RPMI7951 (cell line): ENCODE measurements at places on chromosomes 6 and 20.

GRCh38 chr20:58995461-58996225 is 11.4 kb downstream of the CTSZ start:
- no peak for DNase-seq

DNA sequence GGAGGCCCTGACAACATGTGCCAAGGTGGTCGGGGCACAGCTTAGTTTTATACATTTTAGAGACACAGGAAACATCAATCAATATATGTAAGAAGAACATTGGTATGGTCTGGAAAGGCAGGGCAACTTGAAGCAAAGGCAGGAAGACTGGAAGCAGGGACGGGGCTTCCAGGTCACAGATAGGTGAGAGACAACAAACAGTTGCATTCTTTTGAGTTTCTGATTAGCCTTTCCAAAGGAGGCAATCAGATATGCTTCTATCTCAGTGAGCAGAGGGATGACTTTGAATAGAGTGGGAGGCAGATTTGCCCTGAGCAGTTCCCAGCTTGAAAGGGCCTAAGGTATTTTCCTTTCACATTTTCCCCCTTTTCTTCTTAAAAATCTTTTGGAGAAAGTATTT is 311.0 kb upstream of the RGS17 start:
- no peak for DNase-seq

DNA sequence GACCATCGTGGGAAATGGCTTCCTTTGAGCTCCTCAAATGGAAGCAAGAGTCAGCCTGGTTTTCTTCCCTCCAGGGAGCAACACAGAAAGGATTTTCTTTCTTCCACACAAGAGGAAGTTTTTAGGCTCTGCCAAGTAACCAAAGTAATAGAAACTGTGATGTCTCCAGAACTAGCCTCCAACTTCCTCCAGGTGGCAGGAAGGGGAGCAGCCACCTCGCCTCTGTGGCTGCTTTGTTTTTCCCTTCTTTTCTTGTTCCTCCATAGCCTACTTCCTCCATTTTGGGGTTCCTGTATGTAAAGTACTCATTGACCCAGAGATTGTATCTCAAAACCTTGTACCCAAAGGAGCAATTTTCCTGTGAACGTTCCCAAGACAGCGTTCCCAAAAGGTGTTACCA is 32.7 kb upstream of the CCR6 start:
- DNase-seq, result no peak

GRCh38 chr6:337805-338368 is 45.6 kb downstream of the DUSP22 start:
- DNase-seq, result no peak

GRCh38 chr6:166924531-166924930 is 31.8 kb downstream of the RNASET2 start:
- DNase-seq, result no peak
